ENCODE measurements at places on chromosomes 2 and 18. TPM values are rescaled to one million over a fixed set of nuclear protein-coding genes. Genes with fewer than 3 reads are reported as not detected.

DNA sequence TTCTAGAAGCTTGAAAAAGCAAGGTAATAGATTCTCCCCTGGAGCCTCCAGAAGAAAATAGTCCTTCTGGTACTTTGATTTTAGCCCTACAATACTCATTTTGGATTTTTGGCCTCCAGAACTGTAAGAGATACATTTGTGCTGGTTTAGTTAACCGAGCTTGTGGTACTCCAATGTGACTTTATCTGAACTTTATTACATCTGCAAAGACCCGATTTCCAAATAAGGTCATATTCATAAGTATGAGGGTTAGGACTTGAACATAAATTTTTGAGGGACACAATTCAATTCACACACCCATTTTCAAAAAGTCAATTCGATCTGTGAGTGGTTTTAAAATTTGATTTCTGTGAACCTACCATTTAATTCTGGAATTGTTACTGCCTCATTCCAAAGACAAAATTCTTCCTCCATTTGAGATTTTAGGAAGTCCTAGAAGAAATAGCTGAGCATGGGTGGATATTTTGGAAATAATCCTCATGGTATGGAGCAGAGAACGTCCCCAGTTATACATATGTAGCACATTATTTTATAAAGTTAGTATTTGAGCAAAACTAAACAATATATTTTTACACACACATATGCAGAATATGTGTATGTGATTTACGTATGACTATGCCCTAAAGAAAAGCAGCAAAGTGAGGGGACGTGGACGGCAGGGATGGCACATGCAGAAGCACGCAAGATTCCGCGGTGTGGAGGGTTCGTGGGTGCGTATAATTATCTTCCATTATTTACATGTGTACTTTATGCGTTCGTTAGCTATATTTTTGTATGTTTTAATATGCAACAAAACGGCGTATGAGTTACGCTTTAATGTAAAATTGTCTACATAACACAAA lies 905 bp upstream of the NUP35 start:
- no peaks in the 10 kb centered on the region for H3K4me1 ChIP-seq
- H3K4me3 ChIP-seq = peak overlapping the region; percentile 79
- no peaks in the 10 kb centered on the region for H3K27me3 ChIP-seq
- no peaks in the 10 kb centered on the region for H3K36me3 ChIP-seq
- DNase-seq = no peak

The C2orf15 gene
- not detected for total RNA-seq

The C2orf80 gene
- total RNA-seq = not detected

DNA sequence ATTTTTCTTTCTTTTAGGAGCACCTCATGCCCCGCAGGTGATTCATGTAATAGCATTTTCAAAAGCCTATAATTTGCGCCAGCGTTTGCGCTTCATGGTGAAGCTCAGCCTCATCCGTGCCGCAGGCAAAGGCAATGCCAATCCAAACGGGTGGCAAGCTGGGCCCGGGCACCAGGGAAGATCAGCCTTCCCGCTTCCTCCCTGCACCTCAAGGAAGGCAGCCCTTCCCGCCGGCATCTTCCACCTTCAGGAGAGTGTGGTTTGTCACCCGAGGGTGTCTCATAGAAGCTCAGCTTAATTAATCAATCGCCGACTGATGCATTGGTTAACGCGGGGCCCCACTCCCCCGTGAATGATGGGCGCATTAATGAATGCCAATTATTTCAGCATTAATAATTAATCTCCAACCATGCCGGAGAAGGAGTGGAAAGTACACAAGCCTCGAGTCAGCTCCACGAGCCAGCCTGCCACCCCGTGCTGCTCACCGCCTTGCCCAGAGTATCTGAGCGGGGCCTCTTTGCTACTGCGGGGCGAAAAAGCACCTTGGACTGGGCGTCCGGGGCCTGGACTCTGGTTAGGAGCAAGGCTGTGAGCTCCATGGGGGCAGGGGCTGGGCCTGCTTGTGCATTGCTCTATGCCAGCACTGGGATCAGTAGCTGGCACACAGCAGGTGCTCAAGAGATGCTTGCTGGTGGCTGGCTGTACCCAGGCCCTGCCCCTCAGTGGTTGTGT lies 13.0 kb downstream of the INHBB start:
- no peaks in the 10 kb centered on the region for H3K36me3 ChIP-seq
- H3K4me1 ChIP-seq = no peaks in the 10 kb centered on the region
- no peak overlapping the region for H3K27ac ChIP-seq
- no peaks in the 10 kb centered on the region for H3K27me3 ChIP-seq
- no peak overlapping the region for H3K4me3 ChIP-seq

The CXCR4 gene
- 39.5 TPM for total RNA-seq

DNA sequence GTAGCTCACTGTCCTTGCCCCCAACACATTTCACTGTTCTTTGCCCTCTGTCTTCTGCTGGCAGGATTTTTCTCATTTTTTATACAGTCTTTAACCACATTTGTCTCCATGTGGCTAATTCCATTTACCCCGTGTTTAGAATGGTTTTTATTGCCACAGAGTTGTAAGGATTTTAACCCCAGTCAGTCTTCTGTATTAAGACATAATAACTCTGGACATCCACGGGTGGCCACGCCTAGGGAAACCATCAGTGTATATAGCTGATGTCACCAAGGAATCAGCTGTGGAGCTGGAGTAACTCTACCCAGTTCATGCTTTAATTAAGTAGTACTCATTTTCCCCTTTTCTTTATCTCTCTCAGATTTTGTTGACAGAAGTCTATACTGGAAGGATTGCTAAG lies 139.8 kb downstream of the MAP4K4 start:
- no peaks in the 10 kb centered on the region for H3K27me3 ChIP-seq
- DNase-seq = no peak
- no peak overlapping the region for H3K27ac ChIP-seq
- no peaks in the 10 kb centered on the region for H3K36me3 ChIP-seq
- no peaks in the 10 kb centered on the region for H3K4me1 ChIP-seq

DNA sequence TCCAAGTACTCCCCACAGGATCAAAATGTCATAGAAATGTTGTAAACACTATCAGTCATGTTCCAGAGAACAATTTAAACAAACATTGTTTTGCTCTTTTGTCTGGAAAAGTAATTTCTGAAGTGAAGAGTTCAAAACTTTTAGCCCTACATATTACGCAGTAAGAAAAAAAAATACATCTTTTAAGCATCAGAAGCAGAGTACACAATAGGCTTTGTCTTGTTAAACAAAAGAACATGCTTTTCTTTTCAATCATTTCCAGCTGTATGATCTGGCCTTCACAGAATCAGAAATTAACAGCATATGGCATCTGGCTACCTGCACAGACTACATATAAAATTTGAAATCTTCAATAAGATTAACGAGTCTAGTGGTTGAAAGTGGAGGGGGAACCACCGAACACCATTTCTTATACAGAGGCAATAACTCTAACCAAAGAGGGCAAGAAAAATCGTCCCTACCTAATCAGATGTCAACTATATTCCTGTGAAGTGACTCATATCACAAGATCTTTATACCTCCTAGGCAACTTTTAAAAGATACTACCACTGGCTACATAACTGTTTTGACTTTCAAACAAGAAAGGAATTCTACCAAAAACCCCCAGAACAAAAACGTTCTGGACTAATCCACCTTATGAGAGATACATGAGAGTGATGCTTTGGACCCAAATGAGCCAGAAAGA lies 149.3 kb downstream of the EXOC6B start:
- H3K4me1 ChIP-seq = no peaks in the 10 kb centered on the region
- no peaks in the 10 kb centered on the region for H3K36me3 ChIP-seq
- DNase-seq = no peak

- H3K27ac ChIP-seq = no peak overlapping the region
- H3K36me3 ChIP-seq = no peaks in the 10 kb centered on the region
- no peaks in the 10 kb centered on the region for H3K4me1 ChIP-seq
- DNase-seq = no peak
Observed at GRCh38 chr2:144598906-144599305, 79.0 kb upstream of the ZEB2 start.

GRCh38 chr2:24822049-24822706 lies 29.0 kb downstream of the CENPO start:
- no peak overlapping the region for H3K4me3 ChIP-seq
- no peaks in the 10 kb centered on the region for H3K4me1 ChIP-seq
- no peaks in the 10 kb centered on the region for H3K36me3 ChIP-seq
- H3K27ac ChIP-seq = no peak overlapping the region

Data from uterus (tissue), 4 donors.